ENCODE measurements at places on chromosomes 5 and 9.

DNA sequence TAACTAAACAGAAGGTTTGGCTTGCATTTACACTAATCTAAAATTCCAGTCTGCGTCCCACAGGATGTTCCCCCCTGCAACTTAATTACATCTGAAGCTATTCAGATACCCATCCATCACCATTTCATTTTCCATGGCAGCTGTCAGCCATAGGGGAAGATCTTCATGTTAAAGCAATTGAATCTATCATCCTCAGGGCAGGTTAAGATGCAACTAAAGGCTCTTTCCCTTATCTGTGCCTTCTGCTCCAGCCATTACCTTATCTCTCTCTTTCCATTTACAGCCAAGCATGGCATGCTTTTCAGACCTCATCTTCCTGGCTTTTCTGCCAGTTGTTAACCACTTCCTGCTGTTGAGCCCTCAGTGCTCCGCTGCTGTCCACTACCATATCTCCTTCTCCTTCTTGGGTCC lies 15.8 kb upstream of the HACD4 start:
- no peak for DNase-seq

GRCh38 chr5:39158127-39158593 lies 61.2 kb downstream of the FYB1 start:
- DNase-seq, result peak; percentile 52

GRCh38 chr9:4585135-4585534 lies 77.0 kb upstream of the PLPP6 start:
- DNase-seq, result no peak

GRCh38 chr5:87404359-87404758 lies 8.4 kb downstream of the CCNH start:
- DNase-seq, result no peak

GRCh38 chr9:131997779-131998178 lies 81.9 kb downstream of the MED27 start:
- no peak for DNase-seq

DNA sequence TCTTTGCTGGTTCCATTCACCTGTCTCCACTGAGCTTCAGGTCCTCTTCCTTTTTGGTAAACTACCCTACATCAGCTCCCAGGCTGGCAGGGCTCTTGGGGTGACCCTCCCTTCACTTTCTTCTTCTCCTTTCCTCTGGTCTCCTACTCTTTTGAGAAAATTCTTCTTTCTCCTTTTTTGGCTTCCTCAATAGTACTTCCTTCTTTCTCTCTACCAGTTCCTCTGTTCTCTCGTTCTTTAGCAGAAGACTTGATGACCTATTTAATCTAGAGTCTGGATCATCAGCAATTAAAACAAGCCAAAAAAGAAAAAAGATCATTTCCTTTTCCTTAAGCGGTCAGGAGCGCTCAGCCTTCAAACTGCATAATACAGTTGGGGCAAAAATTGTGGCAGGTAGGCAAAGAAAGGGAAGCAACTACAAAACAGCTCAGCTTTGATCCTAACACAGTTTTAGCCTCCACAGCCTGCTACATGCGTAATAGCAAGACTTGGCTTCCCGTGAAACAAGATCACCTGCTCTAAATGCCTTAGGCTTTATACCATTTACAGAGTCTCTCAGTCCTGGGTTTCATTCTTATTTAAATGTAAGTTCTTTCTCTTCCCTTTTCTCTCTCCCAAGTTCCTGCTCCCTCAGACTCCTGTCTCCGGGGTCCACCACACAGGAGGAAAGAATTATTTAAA lies 14.0 kb upstream of the GSN start:
- DNase-seq, result no peak

DNA sequence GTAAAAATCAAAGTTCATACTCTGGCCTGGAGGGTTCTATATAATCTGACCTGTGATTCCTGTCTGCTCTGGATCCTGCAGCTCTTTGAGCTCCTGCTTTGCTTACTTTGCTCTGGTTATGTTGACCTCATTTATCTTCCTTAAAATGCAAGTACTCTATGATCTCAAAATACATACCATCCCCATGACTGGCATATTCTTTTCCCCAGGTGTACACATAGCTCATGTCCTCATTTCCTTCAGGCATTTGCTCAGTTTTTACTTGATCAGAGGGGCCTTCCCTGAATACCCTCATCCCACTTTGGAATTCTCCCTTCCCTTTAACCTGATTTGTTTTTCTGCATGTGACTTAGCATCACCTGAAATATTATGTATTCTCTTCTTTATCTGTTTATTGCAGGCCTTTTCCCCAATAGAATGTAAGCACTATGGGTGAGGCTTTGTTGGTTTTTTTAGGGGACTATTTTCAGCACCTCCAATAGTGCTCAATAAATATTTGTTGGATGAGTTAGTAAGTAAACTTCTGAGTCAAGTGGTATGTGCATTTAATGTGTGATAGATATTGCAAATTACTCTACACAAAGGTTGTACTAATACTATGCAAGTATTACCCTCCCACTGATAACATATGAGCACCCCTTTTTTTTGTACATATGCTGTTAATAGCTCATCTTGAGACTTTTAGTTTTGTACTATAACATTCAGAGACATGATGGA lies 211.5 kb downstream of the NMUR2 start:
- DNase-seq, result no peak

- no peak for DNase-seq
Measured at GRCh38 chr5:61280205-61280604, 51.9 kb upstream of the ZSWIM6 start.
